Stimulated activated CD8-positive, alpha-beta memory T cell treated with anti-CD3 and anti-CD28 coated beads, Interleukin-7, amount 100 ng/mL, for 4 hours (primary cell): ENCODE measurements at places on chromosomes 4 and X.

DNA sequence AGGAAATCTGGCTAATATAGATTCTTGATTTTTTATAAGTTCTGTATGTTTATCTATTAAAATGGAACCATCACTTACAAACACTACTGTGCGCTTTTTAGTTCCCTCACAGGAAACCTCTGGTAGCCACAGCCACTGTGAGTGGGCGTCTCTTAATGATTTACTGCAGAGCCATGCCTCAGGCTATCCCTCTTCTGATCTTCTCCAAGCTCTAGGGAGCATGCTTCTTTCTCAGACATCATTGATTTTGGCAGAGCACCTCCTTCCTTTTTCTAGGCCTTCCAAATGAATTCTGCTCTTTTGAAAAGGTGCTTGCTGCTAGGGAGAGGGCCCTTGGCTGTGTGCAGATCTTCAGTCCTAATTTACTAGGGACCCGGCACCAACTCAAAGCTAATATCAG, 61.1 kb upstream of the STS start:
- DNase-seq: no peak

- no peak for DNase-seq
Measured at GRCh38 chr4:124290678-124291077, 421.9 kb downstream of the ANKRD50 start.

DNA sequence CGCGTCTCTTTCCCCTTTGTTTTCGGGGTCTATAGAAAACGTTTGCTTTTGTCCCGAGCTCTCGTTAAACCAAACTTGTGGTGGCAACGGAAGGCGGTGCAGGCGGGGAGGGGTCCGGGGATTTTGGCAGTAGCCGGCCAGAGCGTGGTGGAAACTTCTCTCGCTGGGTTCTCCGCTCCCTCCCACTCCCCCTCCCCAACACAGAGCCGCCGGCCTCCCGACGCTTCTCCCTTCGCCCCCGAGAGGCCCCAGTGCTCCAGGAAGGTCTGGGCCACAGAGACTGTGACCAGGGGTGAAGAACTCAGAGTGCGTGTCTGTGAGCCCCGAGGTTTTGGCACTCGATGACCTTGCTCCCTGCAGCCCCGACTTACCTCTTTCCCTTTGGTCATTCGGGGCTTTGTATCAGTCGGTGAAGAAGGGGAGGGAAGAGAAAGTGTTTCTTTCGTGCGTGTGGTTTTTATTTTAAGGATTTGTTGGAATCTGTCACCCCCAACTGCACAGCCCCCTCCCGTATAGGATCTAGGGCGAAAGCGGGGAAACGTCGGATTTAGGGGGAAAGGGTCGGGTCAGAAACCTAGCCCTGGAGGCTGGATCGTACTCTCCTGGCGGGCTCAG, 9.0 kb upstream of the BCOR start:
- no peak for DNase-seq

DNA sequence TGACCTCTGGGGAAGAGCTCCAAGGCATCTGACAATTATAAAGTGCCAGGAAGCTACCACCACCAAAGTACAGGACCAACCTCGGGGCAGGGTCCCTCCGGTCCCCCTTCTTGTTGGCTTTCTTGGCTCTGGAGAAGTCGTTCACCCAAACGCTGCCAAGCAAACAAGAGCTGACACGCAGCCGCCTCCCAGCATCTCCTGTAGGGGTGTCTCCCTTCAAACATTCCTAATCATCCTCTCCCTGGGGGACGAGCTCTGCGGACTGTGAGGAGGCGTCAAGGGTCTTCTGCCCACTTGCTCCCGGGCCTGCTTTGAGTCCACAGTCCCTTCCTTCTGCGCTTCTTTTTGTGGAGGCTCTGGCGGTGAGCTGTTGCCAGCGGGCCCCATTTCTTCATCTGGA, 158.9 kb upstream of the MAB21L2 start:
- DNase-seq: no peak

- DNase-seq: no peak
Measured at GRCh38 chr4:41133454-41134018, 80.8 kb downstream of the APBB2 start.

- no peak for DNase-seq
Measured at GRCh38 chrX:49041744-49042580, 1.2 kb downstream of the TFE3 start.

- DNase-seq: no peak
Measured at GRCh38 chr4:143300860-143301259, 35.8 kb upstream of the GAB1 start.

DNA sequence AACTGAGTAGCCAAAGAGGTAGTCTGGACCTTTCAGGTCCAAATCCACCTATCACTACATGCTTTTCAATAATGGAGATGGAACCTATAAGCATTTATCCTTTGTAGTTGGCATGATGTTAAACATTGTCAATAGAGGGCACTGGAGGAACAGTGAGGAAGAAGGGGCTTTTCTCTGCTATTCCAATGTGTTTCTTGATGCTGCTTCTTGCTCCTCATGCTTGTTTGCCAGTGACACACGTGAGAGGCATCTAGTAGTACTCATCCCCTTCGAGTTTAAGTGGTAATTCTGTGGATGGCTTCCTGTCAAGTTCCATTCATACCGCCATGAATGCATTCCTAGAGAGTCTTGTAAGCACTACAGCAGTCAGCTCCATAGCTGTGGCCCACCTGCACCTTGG, 84.0 kb downstream of the NAA11 start:
- DNase-seq: no peak
